ENCODE measurements at places on chromosomes 4 and X.
A peak's percentile ranks its signal among the peaks of the same experiment; 100 is the strongest.

GRCh38 chr4:112510291-112511092, 5.5 kb downstream of the NEUROG2 start:
- peak; percentile 81 for DNase-seq

DNA sequence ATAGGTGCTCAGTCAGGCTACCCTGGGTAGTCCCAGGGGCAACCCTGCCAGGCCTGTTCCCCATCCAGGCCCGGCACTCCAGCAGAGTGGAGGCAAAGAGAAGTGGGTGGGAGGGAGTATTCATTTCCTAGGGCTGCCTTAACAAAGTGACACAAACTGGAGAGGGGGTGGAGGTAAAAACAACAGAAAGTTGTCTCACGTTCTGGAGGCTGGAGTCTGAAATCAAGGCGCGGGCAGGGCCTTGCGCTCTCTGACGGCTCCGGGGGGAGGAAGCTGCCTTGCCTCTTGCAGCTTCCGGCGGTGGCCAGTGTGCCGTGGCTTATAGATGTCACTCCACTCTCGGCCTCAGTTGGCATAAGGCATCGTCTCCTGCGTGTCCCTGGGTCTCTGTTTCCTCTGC, 90.8 kb downstream of the DCTD start:
- DNase-seq, result peak; percentile 61

DNA sequence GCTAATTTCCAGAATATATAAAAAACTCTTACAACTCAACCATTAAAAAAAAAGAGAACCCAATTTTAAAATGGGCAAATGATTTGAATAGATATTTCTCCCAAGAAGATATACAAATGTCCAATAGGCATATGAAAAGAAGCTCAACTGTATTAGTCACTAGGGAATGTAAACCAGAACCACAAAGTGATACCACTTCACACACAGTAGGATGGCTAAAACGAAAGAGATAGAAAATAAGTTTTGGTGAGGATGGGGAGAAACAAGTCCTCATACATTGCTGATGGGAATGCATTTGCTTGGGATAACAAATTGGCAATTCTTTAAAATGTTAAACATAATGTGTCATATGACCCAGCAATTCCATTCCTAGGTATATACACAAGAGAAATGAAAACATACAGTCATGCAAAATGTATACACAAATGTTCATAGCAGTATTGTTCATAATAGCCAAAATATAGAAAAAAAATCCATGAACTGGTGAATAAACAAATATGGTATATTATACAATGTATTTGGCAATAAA, 5.7 kb downstream of the TCEAL3 start:
- no peak for DNase-seq

GRCh38 chr4:23768541-23768940, 121.3 kb downstream of the PPARGC1A start:
- no peak for DNase-seq

- no peak for DNase-seq
Observed at GRCh38 chr4:94506822-94507221, 55.1 kb downstream of the PDLIM5 start.

GRCh38 chr4:101784957-101785356, 5.6 kb upstream of the BANK1 start:
- no peak for DNase-seq

DNA sequence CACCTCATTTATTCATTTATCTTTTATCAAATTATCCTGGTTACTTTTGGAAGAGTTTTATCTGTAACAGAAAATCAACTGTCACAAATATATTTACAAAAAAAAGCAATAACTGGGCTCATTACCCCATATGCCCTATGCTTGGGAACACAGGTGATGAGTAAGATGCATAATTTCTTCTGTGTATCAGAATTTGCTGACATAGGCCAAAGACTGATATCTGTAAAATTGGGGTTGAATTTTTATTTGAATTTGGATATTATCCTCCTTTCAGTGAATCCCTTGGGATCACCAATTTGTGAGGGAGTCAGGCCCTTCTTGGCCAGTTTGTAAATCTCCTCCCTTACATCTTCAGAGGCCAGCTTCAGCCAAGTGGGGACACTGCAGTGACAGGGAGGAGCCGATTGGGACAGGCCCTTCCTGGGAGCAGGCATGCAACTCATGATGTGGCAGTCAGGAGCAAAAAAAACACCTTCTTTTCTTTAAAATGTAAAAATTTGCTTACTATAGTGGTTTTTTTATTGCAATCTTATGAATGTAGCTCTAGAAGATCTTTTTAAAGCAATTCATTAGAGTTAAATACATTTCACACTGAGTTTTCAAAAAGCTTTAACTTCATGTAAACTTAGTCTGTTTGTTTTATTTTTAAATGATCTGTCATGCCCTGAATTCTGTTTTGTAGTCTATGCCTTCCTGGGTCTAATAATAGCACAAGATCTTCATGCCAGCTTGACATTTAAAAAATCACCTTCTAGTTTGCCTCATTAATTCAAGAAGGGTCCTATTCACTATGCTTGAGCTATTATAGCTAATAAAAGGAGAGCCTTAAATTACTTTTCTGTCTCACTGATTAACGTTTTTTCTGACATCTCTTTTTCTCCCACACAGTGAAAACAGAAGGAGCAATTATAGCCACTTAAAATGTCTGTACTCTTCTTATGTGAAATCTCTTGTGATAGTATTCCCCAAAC, 136.6 kb upstream of the SPRY1 start:
- DNase-seq, result no peak

- DNase-seq, result no peak
Observed at GRCh38 chr4:97027728-97028410, 1115.4 kb downstream of the STPG2 start.

Data from osteoblast (primary cell).